ENCODE measurements at places on chromosomes 2 and 18.

DNA sequence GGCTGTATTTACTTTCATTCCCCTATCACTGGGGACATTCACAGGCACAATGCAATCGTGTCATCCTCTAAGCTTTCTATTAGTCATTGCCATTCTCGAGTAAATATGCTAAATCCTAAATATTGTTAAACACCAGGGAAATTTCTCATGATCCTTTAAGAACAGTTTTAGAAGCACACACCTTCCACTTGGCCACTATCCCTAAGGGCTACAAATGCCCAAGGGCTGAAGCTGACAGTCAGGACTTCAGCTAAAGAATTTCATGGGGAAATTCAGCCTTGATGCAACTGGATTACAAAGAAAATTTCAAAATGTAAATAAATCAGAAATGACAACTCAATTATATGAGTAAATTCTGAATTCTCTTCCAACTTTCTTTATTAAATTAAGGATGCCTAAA is 163.1 kb upstream of the PID1 start:
- H3K4me3 ChIP-seq, result no peak overlapping the region
- no peaks in the 10 kb centered on the region for H3K27me3 ChIP-seq
- no peak for DNase-seq
- H3K4me1 ChIP-seq, result no peaks in the 10 kb centered on the region
- no peak overlapping the region for H3K27ac ChIP-seq
- no peaks in the 10 kb centered on the region for H3K36me3 ChIP-seq

- no peak for DNase-seq
- no peak overlapping the region for H3K27ac ChIP-seq
- no peaks in the 10 kb centered on the region for H3K4me1 ChIP-seq
Measured at GRCh38 chr2:86297382-86298147, 39.9 kb downstream of the REEP1 start.

- H3K27me3 ChIP-seq, result no peaks in the 10 kb centered on the region
- no peaks in the 10 kb centered on the region for H3K36me3 ChIP-seq
- H3K27ac ChIP-seq, result no peak overlapping the region
- DNase-seq, result peak; percentile 58
- no peaks in the 10 kb centered on the region for H3K4me1 ChIP-seq
Measured at GRCh38 chr18:47754311-47755101, 176.0 kb downstream of the SMAD2 start.

- no peaks in the 10 kb centered on the region for H3K27me3 ChIP-seq
- no peak for DNase-seq
- no peaks in the 10 kb centered on the region for H3K36me3 ChIP-seq
Measured at GRCh38 chr2:30487603-30488002, 40.6 kb downstream of the LCLAT1 start.

DNA sequence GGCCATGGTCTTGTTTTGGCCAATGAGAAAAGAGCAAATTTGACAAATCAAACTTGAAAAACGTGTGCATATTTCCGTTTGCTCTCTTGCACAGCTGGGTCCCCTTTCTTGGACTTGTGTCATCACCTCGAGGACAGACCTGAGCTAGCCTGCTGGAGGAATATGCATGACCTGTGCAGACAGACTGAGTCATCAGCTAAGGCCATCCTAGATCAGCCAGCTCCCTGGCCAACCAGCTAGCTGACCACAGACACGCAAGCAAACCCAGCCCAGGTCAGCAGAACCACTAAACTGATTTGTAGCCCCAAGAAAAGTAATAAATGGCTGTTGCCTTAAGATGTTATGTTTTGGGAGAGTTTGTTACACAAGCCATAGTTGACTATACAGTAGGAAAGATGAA is 61.3 kb upstream of the PAX3 start:
- H3K27ac ChIP-seq, result no peak overlapping the region
- no peaks in the 10 kb centered on the region for H3K27me3 ChIP-seq
- H3K36me3 ChIP-seq, result no peaks in the 10 kb centered on the region
- no peak overlapping the region for H3K4me3 ChIP-seq

- DNase-seq, result no peak
- H3K27me3 ChIP-seq, result no peaks in the 10 kb centered on the region
- peaks cover 7% of the 10 kb centered on the region for H3K4me1 ChIP-seq
- H3K4me3 ChIP-seq, result no peak overlapping the region
- no peak overlapping the region for H3K27ac ChIP-seq
- peaks cover 12% of the 10 kb centered on the region for H3K36me3 ChIP-seq
Measured at GRCh38 chr2:37098416-37099118, 14.2 kb downstream of the GPATCH11 start.

DNA sequence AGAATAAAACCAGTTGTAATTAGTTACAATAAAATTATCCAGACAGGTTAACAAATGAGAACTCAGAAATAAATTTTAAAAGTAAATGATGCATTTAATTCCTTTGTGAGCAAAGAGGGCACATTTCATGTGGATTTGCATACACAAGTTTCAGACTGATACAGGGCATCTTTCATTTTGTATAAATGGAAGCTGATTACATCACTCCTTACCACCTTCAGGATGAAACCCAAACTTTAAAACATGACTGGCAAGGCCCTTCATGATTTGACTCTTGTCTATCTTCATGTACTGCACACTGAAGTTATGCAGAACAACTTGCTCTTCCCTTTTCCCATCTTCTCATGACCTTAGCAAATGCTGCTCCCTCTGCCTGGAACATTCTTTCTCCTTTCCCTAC is 26.9 kb downstream of the EFEMP1 start:
- no peak for DNase-seq
- H3K27me3 ChIP-seq, result no peaks in the 10 kb centered on the region
- H3K27ac ChIP-seq, result no peak overlapping the region
- H3K4me1 ChIP-seq, result peaks cover 14% of the 10 kb centered on the region

- no peaks in the 10 kb centered on the region for H3K4me1 ChIP-seq
- DNase-seq, result no peak
- no peaks in the 10 kb centered on the region for H3K27me3 ChIP-seq
- H3K4me3 ChIP-seq, result no peak overlapping the region
- H3K27ac ChIP-seq, result no peak overlapping the region
- H3K36me3 ChIP-seq, result no peaks in the 10 kb centered on the region
Measured at GRCh38 chr2:66845307-66845706, 410.4 kb downstream of the MEIS1 start.

All from MM.1S (cell line).